Activated naive CD8-positive, alpha-beta T cell treated with anti-CD3 and anti-CD28 coated beads for 36 hours (primary cell): ENCODE measurements at places on chromosomes 6 and 20.

GRCh38 chr20:60802676-60803075 is 449.4 kb upstream of the CDH4 start:
- DNase-seq: no peak

DNA sequence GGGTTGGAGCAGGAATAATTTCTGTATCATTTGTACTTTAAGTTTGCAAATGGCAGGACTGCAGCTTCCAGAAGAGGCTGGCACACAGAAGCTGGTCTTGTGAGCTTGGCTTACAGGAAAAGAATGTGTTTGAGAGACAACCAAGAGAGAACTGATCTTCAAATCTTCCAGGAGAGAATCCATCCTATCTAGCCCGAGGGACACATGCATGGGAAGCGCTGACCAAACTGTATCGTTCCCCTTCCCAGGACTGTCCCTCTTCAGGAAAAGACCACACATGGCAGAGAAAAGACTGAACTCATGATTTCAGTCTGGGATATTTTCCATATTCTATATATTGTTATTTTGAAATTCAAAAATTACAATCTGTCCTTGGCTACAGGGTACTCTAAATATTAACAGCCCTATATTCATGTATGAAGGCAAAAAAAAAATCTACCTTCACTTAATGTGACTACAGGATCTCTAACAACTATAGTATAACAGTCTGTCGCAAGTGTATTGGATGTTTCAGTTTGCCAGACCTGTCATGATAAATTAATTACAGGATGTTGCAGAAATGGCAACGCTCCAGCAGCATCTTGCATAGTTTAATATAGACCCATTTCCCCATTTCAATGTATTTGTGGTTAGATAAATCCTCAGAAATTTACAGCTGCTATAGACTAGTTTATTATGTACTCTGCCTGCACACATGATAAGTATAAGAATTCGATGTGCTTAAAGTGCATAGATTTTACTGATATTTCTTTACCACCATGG is 99.4 kb downstream of the MYB start:
- no peak for DNase-seq

GRCh38 chr6:18978337-18979128 is 591.4 kb downstream of the RNF144B start:
- no peak for DNase-seq

DNA sequence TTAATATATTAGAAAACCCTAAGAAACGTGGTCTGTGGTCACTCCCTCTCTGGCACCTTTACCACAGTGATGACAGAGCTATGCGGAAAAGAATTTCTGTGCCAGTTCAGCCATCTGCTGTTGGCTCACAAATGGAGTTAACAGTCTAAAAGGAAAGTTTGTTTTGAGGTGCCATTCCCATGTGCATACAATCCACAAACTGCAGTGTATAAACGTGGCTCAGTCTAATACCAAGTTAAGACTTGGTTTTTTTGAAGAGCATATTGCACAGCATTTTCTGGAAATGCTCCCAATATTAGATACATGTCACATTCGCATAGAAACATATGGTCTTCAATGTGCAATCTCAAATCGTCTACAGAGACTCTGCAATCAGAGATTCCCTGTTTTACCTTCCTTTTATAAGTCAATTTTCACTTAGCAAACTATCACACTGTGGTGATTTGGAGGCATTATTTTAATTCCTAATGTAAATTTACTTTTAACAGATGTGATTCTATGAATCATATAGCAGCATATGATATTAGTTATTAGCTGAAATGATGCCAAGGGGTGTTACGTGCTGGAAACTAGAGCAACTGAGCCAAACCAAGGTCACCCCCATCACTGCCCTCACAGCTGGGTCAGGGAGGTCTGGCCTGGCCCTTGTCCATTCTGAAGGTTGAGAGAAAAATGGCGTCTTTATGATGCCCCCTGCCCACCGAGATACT is 383.5 kb downstream of the PRKN start:
- DNase-seq: no peak

- no peak for DNase-seq
Measured at GRCh38 chr6:144477856-144478255, 192.7 kb downstream of the UTRN start.

DNA sequence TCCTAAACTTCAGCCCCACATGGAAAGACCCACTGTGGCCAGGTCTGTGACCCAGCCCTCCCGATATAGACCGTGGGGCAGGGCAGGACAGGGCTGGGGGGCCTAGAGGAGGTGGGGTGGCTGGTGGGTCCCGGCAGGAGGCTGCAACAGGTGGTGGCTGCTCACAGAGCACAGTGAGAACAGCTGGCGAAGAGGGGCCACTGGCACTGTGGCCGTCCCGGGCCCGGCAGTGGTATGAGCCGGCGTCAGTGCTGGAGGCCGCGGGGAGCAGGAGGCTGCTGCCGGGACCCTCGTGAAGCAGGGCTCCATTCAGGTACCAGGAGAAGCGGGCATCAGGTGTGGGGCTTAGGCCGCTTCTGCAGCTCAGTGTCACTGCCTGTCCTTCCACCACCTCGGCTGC is 13.4 kb downstream of the SIGLEC1 start:
- no peak for DNase-seq
